CD4-positive, alpha-beta memory T cell (primary cell): ENCODE measurements at places on chromosomes 12 and 14. TPM values are rescaled to one million over a fixed set of nuclear protein-coding genes. Genes with fewer than 3 reads are reported as not detected.

SDSL gene
- 1.1 TPM for total RNA-seq

IFNG-AS1 gene
- total RNA-seq, result 14.5 TPM

ZNF891 gene
- total RNA-seq, result 6.2 TPM

GPHB5 gene
- not detected for total RNA-seq

USP44 gene
- 5.4 TPM for total RNA-seq

MYO1H gene
- total RNA-seq, result not detected

SLC15A4 gene
- total RNA-seq, result 14.6 TPM

TPH2 gene
- total RNA-seq, result not detected

OVCH1 gene
- total RNA-seq, result not detected

KRT75 gene
- not detected for total RNA-seq

GPR84 gene
- not detected for total RNA-seq

CPNE6 gene
- total RNA-seq, result not detected

TAS2R7 gene
- total RNA-seq, result not detected

STON2 gene
- not detected for total RNA-seq

SLC38A4 gene
- total RNA-seq, result not detected

B4GALNT3 gene
- 2.6 TPM for total RNA-seq

LALBA gene
- total RNA-seq, result not detected

CYP46A1 gene
- total RNA-seq, result 0.36 TPM

MYL2 gene
- total RNA-seq, result not detected

SERPINA3 gene
- not detected for total RNA-seq

DLGAP5 gene
- total RNA-seq, result not detected

BCL11B gene
- total RNA-seq, result 165 TPM

TAC3 gene
- total RNA-seq, result not detected

PFKM gene
- total RNA-seq, result 14.6 TPM

CSRP2 gene
- total RNA-seq, result not detected

IL22 gene
- not detected for total RNA-seq

GPRC5D gene
- not detected for total RNA-seq

LHX5 gene
- not detected for total RNA-seq

SRGAP1 gene
- total RNA-seq, result not detected

DDX24 gene
- 322 TPM for total RNA-seq

AMIGO2 gene
- 12.8 TPM for total RNA-seq

PARP11 gene
- 39.9 TPM for total RNA-seq

SLC16A7 gene
- total RNA-seq, result 52.8 TPM

ATN1 gene
- 32.2 TPM for total RNA-seq

SLC7A8 gene
- 2.4 TPM for total RNA-seq

CACNA1C gene
- 0.08 TPM for total RNA-seq
